ENCODE measurements at places on chromosomes 13 and 19. TPM values are rescaled to one million over a fixed set of nuclear protein-coding genes. Genes with fewer than 3 reads are reported as not detected.

The PINLYP gene
- 0.21 TPM for total RNA-seq

The TNNT1 gene
- total RNA-seq: 116 TPM

The APOC4 gene
- not detected for total RNA-seq

The NMRK2 gene
- total RNA-seq: 0.21 TPM

The ASF1B gene
- 35.4 TPM for total RNA-seq

DNA sequence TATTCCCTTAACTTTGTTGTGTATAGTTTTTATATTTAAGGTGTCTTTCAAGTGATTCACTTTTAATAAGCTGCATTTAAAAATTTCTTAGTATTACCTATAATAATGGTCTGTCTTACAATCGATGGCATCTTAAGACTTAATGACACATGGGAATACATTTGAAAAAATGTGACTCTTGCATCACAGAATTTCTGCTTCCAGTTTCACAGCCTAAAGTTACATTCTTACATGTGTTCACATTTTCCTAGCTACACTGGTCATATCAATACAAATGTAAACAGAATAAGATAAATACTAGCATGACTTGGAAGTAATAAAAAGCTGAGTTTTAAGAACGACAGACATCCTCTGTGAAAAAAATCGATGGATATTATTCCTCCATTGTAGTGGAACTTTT is 1597.1 kb upstream of the MIR17HG start:
- H3K4me3 ChIP-seq: no peak overlapping the region
- no peaks in the 10 kb centered on the region for H3K4me1 ChIP-seq
- H3K27me3 ChIP-seq: no peaks in the 10 kb centered on the region
- DNase-seq: no peak
- no peak overlapping the region for H3K27ac ChIP-seq

- no peak overlapping the region for H3K27ac ChIP-seq
- no peak for DNase-seq
- no peaks in the 10 kb centered on the region for H3K4me1 ChIP-seq
- H3K36me3 ChIP-seq: no peaks in the 10 kb centered on the region
- no peaks in the 10 kb centered on the region for H3K27me3 ChIP-seq
Measured at GRCh38 chr19:45222724-45223123, 22.5 kb downstream of the EXOC3L2 start.

GRCh38 chr13:82636119-82636518 is 1246.2 kb downstream of the SLITRK1 start:
- no peaks in the 10 kb centered on the region for H3K27me3 ChIP-seq
- DNase-seq: no peak
- no peak overlapping the region for H3K27ac ChIP-seq

DNA sequence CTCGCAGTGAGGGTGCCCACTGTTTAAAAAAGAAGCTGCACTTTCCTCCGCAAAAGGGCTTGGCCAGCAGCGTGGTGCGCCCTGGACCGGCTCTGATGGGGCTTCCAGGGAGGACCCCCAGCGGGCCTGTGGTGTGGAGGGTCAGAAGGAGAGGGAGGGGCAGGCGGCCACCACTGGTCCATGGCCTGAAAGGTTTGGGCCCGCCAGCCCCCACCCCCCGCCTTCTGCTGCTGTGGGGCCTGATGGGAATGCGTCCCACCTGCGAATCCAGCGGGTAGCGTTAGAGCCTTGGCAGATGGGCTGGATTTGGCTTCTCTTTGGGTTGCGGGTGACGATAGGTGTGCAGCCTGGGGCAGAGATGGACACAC is 34.7 kb downstream of the TMEM255B start:
- no peaks in the 10 kb centered on the region for H3K4me1 ChIP-seq
- no peak overlapping the region for H3K27ac ChIP-seq
- no peaks in the 10 kb centered on the region for H3K36me3 ChIP-seq
- DNase-seq: no peak
- H3K4me3 ChIP-seq: no peak overlapping the region
- no peaks in the 10 kb centered on the region for H3K27me3 ChIP-seq

DNA sequence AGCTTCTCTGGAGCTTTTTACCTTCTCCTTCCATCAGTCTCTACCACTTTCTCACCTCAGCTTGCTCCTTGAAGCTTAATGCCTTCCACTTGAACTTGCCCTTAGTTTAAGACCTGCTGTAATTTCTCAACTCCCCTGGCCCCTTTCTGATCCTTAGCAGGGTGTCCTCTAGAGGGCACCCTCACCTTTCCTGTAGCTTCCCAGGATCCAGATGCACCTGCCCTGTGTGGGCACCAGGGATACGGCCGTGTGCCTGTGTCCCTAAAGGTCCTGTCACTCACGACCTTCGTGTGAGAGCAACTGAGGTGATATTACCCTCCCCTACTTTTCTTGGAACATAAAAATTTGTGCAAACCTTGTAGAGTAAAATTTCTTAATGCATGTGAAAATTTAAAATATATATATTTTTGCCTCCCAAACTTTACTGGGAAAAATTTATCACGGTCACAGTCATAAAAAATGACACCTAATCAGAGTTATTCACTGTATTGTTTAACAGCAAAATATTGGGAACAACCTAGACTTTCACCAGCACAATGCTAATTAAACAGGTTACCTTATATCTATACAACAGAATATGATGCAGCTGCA is 46.4 kb downstream of the PSG3 start:
- no peaks in the 10 kb centered on the region for H3K4me1 ChIP-seq
- H3K4me3 ChIP-seq: no peak overlapping the region
- peaks cover 5% of the 10 kb centered on the region for H3K27me3 ChIP-seq
- no peak for DNase-seq
- H3K27ac ChIP-seq: no peak overlapping the region

- H3K36me3 ChIP-seq: no peaks in the 10 kb centered on the region
- no peaks in the 10 kb centered on the region for H3K27me3 ChIP-seq
- H3K27ac ChIP-seq: no peak overlapping the region
- H3K4me3 ChIP-seq: no peak overlapping the region
- no peaks in the 10 kb centered on the region for H3K4me1 ChIP-seq
Measured at GRCh38 chr13:101157261-101157660, 259.0 kb downstream of the NALCN start.

DNA sequence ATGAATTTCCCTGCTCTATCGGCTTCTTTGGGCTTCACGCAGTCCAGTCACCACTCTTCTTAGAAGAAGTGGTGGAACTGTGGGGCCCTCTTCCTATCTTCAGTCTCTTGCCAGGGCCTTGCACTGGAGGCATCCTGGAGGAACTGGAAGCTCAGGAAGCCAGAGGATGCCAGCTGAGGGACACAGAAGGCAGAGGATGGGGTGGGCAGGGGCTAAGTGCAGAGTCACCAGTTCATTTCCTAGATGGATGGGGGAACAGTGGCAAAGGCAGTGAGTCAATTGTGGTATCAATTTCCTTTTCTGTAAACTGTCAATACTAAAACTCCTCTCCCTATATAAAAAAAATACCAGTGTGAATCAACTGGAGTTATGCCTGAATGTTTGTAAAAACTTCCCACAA is 419.7 kb downstream of the KLF12 start:
- no peaks in the 10 kb centered on the region for H3K36me3 ChIP-seq
- no peak for DNase-seq
- H3K27me3 ChIP-seq: no peaks in the 10 kb centered on the region
- H3K4me3 ChIP-seq: no peak overlapping the region

DNA sequence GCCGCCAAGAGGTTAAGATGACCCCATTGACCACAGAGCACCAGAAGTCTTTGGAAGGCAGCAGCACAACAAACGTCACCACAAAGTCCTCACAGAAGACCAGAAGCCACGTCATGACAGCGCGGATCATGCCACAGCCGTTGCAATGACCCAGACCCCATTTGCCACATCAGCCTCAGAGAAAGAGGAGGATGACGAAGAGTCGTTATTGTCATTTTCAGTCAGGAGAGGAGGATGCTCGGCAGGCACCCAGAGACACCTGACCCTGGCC is 29.6 kb upstream of the CD33 start:
- no peak overlapping the region for H3K27ac ChIP-seq
- peaks cover 2% of the 10 kb centered on the region for H3K4me1 ChIP-seq
- no peak overlapping the region for H3K4me3 ChIP-seq
- H3K36me3 ChIP-seq: no peaks in the 10 kb centered on the region
- no peaks in the 10 kb centered on the region for H3K27me3 ChIP-seq
- no peak for DNase-seq

- no peak overlapping the region for H3K4me3 ChIP-seq
- H3K27ac ChIP-seq: no peak overlapping the region
- H3K36me3 ChIP-seq: no peaks in the 10 kb centered on the region
Measured at GRCh38 chr19:3466635-3467034, 13.7 kb downstream of the SMIM24 start.

- H3K27ac ChIP-seq: peak overlapping the region; percentile 91
- no peaks in the 10 kb centered on the region for H3K36me3 ChIP-seq
- no peak overlapping the region for H3K4me3 ChIP-seq
- H3K4me1 ChIP-seq: peaks cover 44% of the 10 kb centered on the region
- no peak for DNase-seq
- no peaks in the 10 kb centered on the region for H3K27me3 ChIP-seq
Measured at GRCh38 chr13:27027086-27027667, 144.4 kb downstream of the USP12 start.

DNA sequence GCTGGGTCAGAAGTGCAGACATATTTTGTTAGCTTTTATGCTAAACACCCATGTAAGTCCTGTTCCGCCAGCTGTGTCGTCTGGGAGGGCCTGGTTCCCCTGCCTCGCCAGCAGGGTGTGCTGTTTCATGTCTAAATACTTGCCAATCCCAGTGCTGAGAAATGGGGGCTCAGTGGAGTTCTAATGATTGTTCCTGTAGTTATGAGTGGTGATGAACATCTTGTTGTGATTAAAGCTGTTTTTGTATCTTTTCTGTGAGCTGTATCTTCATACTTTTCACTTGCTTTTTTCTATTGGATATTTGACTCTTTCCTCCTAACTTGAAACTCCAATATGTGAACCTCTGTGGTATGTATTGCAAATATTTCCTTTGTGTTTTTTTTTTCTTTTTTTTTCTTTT is 32.7 kb downstream of the KDM4B start:
- H3K36me3 ChIP-seq: no peaks in the 10 kb centered on the region
- H3K27ac ChIP-seq: no peak overlapping the region
- peak; percentile 8 for DNase-seq
- H3K4me3 ChIP-seq: no peak overlapping the region
